ENCODE measurements at places on chromosomes 13 and 19.

DNA sequence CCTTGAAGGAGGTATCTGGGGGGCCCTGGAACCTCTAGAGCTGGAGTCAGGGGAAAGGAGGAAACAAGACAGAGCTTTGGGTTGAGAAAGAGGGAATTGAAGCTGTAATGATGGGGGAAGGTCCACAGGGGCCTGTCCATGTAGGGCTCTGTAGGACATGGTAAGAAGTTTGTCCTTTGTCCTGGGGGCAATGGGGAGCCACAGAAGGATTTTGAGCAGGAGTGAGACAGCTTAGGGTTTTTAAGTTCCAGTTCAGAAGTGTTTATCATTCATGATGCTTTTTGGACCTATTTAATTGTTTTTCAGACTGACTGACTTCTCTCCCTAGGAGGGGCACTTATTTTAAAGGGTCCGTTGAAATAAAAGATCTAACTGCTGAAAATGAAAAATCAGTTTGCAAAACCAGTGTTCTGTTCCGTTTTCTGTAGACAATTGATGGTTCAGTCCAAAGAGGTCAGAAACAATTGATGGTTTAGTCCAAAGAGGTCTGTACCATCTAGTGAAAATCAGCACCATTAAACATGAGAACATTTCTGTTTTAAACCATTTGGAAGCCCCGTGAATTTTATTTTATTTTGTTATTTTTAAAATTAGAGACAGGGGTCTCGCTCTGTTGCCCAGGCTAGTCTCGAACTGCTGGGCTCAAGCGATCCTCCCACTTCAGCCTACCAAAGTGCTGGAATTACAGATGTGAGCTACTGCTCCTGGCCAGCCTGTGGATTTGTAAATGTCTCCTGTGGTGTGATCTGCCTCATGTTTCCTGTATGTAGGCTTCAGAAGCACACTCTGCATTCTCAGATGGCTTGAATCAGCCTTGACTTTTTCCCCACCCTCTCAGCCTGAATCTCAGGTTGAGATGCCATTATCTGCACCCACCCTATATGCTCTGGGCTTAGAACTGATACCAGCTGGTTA, 8.4 kb downstream of the PLD3 start:
- DNase-seq = no peak

GRCh38 chr19:1760020-1760419, 6.7 kb downstream of the ONECUT3 start:
- DNase-seq = no peak

DNA sequence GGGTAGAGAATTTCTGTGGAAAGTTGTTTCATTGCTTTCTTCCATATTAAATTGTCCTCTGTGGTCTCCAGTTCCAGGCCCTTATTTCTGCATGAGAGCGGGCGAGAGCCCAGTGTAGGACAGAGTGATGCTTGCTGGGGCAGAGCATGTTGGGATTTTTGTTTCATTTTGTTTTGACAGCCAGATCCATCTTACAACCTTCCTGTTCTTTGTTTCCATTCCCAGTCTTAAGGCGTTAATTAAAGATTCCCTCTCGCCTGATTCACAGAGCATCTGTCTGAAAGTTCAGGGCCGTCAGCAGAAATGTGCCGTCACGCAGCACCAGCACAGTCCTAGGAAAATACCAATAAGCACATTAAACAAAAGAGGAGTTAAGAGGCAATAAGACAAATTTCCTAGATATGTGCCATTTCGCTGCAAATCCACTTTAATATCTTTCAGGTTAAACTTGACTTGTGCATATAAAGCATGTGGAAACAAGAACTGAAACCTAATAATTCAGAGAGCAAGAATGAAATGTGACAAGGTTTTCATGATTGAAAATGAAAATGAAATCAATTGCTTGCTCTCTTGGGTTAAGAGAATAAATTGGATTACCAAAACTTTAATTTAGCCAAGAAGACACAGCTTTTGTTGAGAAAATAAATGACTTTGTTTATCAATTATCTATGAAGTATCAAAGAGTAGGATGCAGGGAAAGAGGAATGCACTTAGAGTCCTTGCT, 210.7 kb upstream of the SLC10A2 start:
- DNase-seq = no peak

DNA sequence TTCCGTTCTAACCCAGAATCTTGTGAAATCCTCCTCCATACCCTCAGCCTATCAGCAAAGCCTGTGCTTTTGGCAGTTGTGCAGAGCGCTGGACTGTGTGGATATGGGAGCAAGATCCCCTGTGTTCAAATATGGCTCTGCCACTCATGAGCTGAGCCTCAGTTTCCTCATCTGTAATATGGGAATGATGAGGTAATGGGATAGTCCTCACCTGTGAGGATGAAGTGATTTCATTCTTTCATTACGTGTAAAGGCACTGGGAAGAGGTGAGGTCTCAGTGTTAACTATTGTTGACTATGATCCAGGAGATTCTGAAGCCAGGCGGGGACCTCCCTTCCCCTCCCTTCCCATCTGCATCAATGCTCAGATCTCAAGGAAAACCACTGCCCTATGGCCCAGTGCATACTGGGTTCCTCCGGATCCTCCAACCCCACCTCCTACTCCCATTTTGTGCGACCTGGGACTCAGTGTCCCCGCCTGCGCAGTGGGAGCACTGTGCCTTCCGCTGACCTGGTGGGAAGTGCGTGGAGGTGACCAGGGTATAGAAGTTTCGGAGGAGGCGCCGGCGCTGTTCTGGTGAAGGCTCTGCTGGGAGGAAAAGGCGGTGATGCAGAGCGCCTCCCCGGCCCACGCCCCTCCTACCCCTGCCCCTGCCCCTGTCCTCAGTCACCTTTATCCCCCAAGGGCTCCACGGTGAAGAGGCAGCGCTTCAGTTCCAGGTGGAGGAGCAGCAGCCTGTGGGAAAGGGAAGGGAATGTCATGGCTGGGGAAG, 5.0 kb downstream of the FUZ start:
- DNase-seq = no peak
